ENCODE measurements at places on chromosomes 5 and 9.

- no peak for DNase-seq
Measured at GRCh38 chr5:143409926-143410325, 6.4 kb upstream of the NR3C1 start.

- DNase-seq, result no peak
Measured at GRCh38 chr5:120447706-120448239, 16.3 kb upstream of the PRR16 start.

- DNase-seq, result no peak
Measured at GRCh38 chr9:125984461-125984860, 237.3 kb downstream of the PBX3 start.

DNA sequence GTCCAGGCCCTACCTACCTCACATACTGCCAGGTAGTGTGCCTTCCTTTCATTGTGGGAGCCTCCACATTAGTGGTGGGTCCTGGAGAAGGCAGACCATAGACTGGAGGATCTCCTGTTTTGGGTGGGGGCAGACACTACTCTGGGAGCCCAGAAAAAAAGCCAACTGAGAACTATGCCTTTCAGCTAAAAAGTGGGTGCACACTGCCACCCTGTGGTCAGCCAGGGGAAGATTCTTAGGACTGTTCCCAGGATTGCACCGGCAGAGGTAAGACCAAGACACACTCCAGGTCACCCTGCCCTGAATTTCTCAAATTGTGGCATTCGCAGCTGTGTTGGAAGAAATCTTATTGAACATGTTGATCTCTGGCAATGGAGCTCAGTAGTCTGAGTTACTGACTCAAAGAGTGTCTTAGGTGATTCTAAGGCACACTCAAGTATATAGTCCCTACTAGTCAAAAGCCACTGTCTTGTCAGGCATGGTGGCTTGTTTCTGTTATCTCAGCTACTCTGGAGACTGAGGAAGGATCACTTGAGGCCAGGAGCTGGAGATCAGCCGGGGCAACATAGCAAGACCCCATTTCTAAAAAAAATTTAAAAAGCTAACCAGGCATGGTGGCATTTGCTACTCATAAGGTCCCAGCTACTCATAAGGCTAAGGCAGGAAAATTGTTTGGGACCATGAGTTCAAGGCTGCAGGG lies 3.6 kb downstream of the SIGMAR1 start:
- no peak for DNase-seq

DNA sequence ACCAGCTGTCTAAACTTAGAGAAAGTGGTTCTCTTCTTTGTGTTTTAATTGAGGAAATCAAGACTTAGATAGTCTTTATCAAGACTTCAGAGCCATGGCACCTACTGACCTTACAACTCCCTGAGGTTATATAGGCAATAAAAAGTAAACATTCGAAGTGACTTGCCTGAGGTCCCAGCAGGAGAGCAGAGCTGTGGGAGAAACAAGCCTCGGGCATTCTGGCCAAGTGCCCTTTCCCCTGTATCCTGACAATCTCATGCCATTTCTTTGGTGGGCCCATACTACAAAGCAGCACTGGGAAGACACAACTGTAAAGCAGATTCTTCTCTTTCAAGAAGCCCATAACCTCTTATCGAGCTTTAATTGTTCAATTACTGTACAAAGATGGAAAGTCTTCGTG lies 23.1 kb downstream of the FREM1 start:
- no peak for DNase-seq

DNA sequence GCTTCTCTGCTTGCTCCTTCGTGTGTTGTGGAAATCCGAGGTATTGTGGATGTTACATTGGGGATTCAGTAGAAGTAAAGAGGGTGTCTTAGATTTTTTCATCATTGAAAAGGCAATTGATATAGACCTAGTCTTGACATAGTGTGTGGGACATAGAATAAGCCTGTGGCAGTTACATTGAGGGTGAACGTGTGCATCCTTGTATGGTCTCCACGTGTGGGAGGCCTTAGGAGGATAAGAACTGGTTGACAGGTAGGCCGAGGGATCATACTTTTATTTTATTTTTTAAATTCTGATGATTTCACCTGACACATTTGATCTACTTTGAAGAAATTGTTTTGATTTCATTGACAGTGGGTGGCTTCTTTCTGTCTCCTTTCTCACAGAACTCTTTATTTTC lies 17.0 kb upstream of the FAM120AOS start:
- DNase-seq, result no peak

DNA sequence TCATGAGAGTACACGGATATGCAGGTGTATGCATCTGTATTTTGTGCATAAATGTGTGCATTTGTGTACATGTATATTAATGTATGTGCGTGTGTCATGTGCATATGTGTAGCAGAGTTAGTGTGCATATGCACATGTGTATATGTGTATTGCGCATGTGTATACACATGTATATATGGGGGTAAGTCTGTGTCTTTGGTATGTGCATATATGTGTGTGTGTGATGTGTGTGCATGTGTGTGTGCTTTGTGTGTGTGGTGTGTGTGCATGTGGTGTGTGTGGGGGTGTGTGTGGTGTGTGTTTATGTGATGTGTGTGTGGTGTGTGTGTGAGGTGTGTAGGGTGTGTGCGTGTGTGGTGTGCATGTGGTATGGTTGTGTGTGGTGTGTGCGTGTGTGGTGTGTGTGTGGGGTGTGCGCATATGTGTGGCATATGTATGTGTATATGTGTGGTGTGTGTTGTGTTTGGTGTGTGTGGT lies 13.1 kb upstream of the CTSL start:
- DNase-seq, result no peak

GRCh38 chr5:155307229-155307628 lies 293.7 kb downstream of the KIF4B start:
- DNase-seq, result no peak

DNA sequence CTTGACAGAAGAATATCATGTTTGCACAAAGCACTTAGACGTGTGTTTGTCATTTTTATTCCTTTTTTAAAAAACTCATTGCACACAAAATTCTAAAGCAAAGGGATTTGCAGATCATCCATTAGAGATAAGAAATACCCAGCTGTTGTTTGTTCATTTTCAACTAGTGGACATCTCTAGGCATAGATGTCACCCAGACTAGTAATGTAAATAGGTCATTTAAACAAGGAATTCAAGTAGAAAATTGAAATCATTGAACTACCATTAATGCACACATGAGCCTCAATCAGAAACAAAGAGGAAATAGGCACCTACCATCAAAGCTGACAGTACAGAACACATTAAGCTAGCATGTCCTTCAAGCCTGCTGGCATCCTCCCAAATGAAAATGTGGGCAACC lies 107.3 kb downstream of the OR2K2 start:
- DNase-seq, result no peak

DNA sequence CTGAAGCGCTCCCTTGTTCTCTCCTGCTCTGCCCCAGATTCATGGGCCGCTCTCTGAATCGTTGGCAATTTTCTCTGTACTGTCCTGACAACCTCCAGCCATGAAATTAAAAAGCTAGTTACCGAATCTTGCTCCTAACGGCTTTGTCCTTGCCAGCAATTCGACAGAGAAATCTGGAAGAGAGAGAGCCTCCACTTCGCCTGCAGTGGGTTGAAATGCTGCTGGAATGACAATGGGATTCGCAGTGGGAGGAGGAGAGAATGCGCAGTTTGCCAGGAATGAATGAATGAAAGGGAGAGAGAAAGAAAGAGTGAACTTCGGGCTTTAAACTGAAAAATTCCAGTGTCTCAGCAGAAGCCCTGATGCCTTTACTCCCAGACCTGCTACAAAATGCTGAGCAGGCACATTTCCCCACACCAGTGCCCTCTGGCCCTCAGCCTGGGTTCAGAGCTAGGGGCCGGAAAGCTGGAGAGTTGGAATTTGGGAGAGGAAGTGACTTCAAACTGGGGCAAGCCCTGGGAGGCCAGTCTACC lies 11.5 kb upstream of the BOD1 start:
- no peak for DNase-seq

DNA sequence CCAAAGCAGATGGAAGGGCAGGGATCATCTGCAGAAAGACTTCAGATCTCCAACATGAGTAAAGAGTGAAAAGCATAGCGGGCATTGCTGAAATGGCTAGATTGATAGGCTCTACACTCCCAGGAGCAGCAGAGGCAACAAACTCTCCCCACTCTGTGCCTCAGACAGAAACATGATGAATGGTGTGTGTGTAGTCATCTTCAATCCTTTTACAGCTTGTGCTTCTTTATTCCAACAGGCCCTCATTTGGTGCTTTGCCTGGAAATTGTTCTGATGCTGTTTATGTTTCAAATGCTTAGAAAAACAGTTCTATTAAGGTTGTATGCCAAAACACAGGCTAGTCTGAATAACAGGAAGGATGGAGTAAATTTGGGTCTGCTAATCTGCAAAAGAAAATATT lies 176.2 kb downstream of the DMRTA1 start:
- DNase-seq, result no peak

DNA sequence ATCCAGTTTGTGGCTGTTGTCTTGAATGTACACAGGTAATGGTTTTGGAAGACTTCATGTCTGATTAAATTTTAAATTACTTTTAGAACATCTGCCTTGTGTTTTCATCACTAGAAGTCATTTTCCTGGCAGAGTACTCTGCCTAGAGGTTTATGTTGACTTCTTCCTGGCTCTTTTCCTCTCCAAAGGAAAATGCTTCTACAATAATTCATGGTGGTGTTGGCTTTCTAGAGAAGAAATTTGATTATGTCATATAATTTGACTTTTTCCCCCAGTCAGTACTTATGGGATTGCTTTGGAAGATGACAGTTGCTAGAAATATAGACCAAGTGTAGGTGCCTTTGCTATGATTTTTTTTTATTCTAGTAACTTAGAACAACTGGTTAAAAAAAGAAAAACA lies 46.8 kb downstream of the F2RL2 start:
- DNase-seq, result no peak

GRCh38 chr5:174903172-174903732 lies 178.9 kb downstream of the MSX2 start:
- DNase-seq, result no peak

DNA sequence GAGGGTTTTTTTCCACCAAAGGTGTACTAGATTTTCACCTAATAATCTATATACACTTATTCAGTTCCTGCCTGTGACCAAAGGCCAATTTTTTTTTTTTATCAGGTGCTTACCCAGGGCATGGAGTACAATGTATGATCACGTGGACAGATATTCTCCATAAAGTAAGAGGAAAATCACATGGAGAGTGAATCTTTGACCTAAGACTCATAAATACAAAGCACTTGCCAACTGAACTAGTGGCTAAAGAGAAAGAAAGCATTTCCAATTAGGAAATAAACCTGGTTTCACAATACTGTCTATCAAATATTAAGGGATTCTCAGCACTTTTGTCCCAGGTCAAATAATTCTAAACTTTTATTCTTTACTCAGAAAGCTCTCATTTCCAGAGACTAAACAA lies 33.0 kb upstream of the CEP120 start:
- DNase-seq, result no peak

GRCh38 chr5:109788596-109788995 lies 98.9 kb downstream of the MAN2A1 start:
- no peak for DNase-seq

DNA sequence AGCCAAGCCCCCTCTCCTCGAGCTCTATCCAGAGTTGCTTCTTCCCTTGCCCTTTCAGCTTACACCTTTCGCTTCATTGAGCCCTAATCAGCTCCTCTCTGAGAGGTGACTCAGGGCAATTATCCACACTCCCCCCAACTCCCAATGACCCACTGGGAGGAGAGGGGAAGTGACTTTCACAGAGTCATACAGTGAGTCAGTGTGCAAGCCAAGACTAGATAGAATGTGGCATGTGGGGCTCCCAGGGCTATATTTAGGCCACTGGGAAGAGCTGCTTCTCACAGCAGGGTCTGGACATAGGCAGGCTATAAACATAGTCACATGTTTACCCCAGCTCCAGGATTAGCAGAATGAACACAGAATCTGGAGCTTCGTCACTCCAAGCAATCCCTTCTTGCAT lies 57.4 kb downstream of the NRG2 start:
- no peak for DNase-seq

GRCh38 chr5:15776346-15776745 lies 276.4 kb downstream of the FBXL7 start:
- no peak for DNase-seq

GRCh38 chr5:142357469-142358090 lies 32.8 kb upstream of the SPRY4 start:
- no peak for DNase-seq

DNA sequence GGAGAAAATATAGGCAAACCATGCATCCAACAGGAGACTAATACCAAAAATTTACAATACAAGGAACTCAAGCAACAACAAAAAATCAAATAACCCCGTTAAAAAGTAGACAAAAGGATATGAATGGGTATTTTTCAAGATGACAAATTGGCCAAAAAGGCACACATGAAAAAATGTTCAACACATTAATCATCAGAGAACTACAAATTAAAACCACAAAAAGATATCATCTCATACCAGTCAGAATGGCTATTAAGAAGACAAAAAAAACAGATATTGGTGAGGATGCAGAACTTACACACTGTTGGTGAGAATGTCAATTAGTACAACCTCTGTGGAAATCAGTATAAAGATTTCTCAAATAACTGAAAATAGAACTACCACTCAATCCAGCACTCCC lies 35.0 kb downstream of the TEX10 start:
- no peak for DNase-seq

GRCh38 chr9:135505406-135506187 lies 5.1 kb downstream of the MRPS2 start:
- no peak for DNase-seq

DNA sequence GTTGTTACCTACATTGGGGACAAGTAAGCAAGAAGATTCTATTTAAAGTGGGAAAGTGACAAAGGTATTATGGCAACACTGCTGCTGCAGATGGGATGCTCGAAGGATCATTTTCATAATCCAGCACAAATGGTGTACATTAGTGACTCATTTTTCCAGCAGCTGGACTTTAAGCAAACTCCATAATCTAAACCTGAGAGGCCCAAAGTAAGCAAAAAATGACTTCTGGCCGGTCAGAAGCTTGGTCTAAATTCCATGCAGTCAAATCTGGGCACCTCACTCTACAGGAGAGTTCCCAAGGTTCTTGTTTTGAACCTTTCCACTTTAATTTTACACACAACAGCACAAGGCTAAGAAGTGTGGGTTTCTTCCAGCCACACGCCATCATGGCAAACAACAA lies 43.6 kb upstream of the TRAF1 start:
- no peak for DNase-seq

GRCh38 chr5:119333421-119333851 lies 22.4 kb upstream of the TNFAIP8 start:
- DNase-seq, result no peak

- DNase-seq, result no peak
Measured at GRCh38 chr5:179171816-179172745, 111.9 kb downstream of the ZNF354C start.
